ENCODE measurements at places on chromosomes 2 and 18.

GRCh38 chr2:106701203-106702022 is 184.6 kb downstream of the ST6GAL2 start:
- no peak for DNase-seq

DNA sequence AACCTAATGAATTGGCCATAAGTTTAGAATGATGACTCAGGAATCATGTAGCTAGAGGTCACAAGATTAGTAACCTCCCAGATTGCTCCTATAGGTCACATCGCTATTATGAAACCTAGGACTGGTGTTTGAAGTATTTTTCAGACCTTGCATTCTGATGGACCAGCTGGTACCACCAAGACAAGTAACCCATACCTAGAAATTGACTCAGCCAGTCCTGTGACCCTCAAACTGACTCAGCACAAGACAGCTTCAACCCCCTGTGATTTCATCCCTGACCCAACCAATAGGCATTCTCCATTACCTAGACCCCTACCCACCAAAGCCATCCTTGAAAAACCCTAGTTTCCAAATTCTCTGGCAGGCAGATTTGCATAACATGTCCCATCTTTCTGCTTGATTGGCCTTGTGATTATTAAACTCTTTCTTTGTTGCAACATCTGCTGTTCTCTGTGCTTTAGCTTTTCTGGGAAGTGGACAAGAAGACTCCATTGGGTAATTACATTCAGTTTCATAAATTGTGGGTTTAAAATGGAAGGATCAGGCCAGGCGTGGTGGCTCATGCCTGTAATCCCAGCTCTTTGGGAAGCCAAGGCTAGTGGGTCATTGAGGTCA is 254.9 kb downstream of the IRS1 start:
- DNase-seq, result no peak

- DNase-seq, result no peak
Observed at GRCh38 chr2:106065268-106065982, 128.7 kb downstream of the UXS1 start.

- DNase-seq, result no peak
Observed at GRCh38 chr18:61169386-61169785, 163.8 kb upstream of the CDH20 start.

GRCh38 chr2:13543550-13543949 is 826.8 kb downstream of the TRIB2 start:
- DNase-seq, result no peak

DNA sequence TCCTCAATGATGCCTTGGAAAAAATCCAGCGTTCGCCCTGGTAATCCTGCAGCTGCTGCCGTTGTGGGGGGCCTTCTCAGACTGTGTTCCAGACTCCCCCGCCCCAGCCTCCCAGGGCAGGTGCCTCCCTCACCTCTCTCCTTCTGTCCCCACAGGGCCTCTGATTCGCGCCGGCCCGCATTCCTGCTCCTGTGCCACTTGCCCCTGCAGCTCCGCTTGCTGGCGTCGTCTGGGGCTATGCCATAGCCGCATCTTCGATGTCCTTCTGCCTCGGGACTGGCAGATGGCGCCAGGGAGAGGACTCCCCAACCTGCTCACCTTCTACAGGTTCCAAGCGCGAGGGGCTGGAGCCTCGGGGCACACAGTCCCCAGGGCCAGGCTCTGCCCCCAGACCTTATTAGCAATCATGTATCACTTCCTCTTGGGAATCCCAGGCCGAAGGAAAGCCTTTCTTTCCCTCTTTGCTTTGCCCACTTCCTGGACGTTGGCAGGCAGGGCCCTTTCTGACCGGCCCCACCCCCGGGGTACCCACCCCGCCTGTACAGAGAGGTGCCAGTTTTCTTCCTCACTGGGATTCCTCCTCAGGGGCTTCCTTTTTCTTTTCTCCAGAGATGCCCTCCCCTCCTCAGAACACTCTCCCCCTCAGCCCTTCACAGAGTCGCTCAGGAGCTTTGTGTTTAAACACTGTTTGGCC is 4.4 kb downstream of the SPATA3 start:
- DNase-seq, result no peak

- DNase-seq, result no peak
Observed at GRCh38 chr2:17422061-17422460, 96.2 kb downstream of the RAD51AP2 start.

DNA sequence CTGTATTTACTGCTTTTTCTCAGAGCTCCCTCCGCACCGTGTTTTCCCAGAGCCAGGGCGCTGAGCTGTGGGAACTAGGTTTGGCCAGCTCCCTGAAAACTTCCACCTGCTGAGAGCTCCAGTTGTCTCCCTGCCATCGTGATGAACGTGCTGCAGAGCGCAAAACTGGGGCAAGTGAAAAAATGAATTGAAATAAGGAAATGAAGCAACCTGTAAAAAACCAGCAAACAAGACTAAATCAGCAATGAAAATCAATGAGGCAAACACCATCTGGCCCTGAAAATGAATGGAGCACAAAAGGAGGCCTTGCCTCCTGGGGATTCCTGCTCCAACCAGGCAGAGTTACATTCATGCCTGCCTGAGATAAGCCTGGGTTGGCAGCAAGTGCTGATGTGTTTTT is 129.9 kb downstream of the MARCHF4 start:
- DNase-seq, result no peak

- DNase-seq, result no peak
Observed at GRCh38 chr2:70991142-70991541, 3.5 kb downstream of the TEX261 start.

- no peak for DNase-seq
Observed at GRCh38 chr2:10452956-10453904, 5.1 kb upstream of the ODC1 start.

- no peak for DNase-seq
Observed at GRCh38 chr2:237465515-237466148, 21.4 kb upstream of the MLPH start.

GRCh38 chr2:128970332-128971116 is 651.9 kb upstream of the HS6ST1 start:
- DNase-seq, result no peak

- no peak for DNase-seq
Observed at GRCh38 chr2:72972352-72973136, 55.2 kb downstream of the EMX1 start.

DNA sequence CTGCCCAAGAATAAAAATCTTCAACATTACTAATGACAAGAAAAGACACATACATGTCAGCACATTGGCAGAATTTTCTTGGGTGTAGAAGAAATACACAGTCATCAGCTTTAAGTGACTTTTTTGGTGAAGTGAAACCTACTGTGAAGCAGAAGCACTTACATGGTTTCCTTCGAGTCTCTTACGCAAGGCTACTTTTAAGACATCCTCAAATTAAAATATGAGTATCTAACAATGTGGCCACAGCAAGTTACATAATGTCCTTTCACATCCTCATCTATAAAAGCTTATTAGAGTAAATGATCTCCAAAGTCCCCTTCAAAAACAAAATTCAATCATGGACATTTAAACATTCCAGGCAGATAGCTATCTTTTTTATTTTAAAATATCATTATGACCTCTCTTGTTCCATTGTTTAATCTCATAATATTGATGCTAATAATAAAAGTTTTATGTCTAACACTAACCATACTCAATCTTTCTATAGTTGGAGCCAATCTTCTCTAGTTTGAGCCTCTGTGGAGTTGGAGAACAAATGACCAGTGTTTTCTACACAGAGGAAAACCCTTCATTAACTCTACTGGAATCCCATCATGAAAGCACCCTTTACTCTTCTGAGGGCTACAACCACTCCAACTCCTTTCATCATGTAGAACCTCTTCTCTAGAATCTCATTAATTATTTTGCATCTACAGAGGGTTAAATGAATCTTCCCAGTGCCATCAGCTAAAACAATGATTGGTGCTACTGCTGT is 182.2 kb upstream of the ZFP36L2 start:
- DNase-seq, result peak; percentile 33

DNA sequence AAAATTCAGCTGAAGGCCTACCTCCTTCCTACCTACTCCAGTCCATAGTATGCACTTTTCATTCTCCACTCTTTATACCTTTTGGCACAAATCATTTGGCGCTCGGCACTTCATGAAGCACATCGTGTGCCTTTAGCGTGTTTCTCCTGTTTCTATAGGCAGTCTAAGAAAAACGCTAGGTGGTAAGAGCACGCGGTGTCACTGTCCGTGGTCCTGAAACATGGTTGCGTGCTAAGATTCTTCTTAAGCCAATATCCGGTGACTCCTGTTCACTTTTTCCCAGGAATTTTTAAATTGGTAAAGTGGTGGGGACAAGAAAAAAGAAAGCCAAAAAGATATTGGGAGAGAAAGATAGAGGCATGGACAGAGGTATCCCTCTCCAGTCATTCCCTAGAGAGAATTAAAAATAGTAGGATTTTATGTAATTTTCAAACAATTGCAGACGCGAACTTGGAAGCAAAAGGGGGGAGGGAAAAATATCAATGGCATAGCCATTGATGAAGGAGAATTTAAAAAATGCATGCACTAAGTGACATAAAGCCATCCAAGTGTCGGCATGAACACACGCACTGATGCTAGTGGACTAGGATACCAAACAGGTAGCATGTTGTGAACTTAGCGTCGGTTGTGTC is 1.4 kb upstream of the CTNNA2 start:
- no peak for DNase-seq

- DNase-seq, result no peak
Observed at GRCh38 chr2:220165401-220165800, 538.0 kb downstream of the SLC4A3 start.

DNA sequence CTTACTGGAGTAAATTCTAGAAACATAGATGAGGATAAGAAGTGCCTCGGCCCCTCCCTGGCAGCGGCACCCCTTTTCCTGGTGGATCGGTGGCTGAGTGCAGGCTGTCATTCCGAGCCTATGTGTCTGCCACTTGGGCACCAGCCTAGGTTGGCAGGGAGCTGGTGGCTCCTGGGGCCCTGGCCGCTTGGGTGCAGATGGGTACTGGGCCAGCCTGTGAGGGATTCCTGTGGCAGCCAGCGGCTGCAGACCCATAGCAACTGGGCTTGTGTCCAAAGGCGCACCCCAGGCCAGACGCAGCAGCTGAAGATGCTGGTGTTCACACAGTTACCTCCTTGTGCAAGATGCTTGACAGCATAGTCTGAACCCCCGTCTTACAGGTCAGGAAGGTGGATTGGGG is 2.8 kb downstream of the SNORC start:
- peak; percentile 13 for DNase-seq

- no peak for DNase-seq
Observed at GRCh38 chr2:72154386-72154975, 6.8 kb upstream of the CYP26B1 start.

DNA sequence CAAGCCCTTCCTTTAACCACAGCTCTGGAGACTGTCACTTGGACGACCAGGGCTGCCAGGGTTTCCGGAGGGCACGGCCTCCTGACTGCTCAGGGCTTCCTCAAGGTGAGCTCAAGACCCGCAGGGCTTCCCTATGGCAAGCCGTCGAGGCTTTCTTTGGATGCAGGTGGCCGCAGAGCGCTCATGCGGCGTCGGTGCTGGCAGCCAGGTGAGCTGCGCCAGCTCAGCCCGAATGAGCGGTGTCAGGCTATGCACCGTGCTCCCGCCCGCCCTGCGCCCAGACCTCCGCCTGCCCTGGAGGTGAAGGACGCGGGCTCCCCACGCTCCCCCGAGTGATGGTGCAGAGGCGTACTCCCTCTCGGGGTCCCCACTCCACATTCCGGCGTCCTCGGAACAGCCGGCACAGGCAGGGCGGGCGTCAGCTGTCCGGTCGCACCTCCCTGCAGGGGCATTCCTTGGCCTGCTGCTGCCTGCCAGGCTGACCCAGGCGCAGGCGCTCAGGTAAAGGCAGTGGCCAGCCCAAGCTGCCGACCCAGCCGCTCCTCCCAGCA is 20.8 kb upstream of the TUBB6 start:
- DNase-seq, result no peak

DNA sequence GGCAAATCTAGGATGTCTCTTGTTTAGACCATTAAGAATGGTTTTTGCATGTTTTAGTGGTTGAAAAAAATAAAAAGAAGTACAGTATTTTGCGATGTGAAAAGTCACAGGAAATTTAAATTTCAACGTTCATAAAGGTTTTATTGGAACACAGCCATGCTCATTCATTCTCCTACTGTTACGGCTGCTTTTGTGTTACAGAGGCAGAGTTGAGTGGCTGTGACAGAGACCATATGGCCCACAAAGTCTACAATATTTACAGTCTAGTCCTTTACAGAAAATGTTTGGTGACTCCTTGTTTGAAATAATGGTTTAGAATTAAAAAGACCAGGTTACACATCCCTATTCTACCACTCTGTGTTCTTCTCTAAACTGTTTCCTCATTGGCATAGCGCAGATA is 48.1 kb downstream of the MYOM1 start:
- no peak for DNase-seq

GRCh38 chr2:55087501-55087900 is 37.2 kb upstream of the RTN4 start:
- no peak for DNase-seq
